ENCODE measurements at places on chromosomes 6 and 20.
A peak's percentile ranks its signal among the peaks of the same experiment; 100 is the strongest.

DNA sequence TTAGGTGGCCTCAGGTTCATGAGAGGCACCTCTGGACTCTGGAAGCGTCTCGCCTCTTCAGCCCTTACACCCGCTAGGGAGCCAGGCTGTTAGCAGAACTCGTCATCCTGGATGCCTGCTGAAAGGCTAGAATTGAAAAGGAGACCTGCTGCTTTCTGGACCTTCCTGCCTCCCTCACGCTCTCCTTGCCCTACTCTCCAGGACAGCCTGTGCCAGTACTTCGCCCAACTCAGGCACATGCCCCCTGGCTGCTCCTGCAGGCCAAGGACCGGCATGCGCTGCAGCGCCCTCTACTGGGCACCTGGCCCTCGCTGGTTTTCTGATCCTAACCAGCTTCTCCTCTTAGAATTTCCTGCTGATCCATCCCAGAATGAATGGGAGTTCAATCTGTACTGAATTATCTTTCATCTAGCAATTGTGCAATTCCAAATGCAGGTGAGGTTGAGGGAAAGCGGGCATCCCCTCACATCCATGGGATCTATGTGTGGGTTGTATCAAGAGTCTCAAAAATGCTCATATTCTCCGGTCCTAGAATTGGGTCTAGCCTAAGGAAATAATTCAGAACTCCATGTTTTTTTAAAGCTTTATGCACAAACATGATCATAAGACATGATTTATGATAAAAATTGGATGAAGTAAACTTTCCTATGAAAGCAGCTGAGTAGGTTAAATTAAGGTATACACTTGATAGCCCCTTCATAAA lies 78.0 kb downstream of the PTPN1 start:
- DNase-seq: peak; percentile 83

DNA sequence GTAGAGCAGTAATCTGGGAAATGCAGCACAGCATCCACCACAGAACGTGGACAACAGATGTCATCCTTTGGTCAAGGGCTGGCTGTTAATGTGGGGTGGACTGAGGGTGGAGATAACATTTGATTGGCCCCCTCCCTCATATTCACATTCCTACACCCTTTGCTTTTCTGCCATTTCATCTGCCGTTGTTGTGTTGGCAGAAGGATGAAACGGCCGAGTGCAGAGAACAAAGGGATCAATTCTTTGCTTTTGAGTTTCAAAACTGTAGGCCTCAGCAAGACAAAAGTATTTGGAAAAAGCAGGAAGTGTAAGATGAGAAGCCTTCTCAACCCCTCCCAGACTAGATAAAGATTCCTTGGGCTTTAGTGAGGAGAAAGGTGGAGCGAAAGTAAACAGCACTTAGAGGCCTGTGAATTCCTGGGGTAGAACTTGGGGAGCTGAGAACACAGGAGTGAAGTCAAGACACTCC lies 74.2 kb upstream of the PHIP start:
- peak; percentile 17 for DNase-seq

DNA sequence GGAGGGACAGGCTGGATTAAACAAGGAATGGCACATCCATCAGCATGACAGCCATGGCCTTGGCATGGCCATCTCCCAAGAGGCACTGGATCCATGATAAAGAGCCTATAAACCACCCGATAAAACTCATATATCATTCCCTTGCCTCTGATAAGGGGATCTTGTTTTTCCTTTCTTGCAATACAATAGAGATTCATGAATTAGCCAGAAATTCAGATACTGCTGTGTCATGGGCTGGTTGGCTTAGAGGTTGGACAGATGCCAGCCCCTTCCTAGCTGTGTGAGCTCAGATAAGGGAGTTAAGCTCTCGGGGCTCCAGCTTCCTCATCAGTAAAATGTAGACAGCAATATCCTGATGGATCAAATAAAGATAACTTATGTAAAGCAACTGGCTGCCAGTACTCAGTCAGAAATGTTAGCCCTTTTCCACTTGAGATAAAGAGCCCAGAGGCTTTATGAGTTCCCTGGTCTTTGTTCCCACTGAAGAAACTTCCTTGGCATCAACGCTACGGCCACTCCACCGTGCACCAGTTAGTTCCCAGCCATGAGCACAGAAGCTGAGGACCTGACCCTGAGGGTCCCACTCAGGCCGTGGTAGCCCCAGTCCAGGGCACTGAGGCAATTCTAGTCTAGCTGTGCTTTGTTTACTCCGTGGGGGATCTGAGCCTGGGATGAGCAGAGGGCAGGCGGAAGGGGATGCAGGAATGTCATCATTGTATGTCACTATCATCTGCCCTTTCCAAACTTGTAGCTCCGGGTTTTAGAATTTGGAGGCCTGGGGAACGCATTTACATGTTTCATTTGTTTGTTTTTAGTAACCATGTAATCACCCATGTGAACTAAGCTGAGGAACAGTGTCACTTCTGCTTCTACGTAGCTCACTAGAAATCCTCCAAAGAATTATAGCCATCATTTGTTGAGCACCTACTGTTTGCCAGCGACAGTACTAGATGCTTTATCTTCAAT lies 67.2 kb upstream of the TBC1D7 start:
- DNase-seq: peak; percentile 58

DNA sequence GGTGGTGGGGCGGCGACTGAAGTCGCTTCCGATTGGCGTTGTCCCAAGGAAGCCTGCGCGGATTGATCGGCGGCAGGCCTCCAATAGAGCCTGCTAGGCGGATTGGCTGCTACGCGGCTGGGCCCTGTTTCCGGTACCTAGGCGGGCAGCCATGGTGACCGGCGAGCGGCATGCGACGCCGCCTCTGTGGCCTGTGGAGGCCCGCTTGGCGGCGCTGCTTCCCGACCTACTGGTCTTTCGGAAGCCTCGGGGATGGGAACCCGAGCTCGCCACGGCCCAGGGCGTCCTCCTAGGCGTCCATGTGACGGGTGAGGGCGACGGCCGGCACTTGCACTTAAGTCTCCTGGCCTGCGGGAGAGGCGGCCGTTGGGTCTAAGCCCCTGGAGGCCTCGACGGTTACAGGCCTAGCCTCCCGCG lies 28.1 kb downstream of the NFYA start:
- DNase-seq: no peak

DNA sequence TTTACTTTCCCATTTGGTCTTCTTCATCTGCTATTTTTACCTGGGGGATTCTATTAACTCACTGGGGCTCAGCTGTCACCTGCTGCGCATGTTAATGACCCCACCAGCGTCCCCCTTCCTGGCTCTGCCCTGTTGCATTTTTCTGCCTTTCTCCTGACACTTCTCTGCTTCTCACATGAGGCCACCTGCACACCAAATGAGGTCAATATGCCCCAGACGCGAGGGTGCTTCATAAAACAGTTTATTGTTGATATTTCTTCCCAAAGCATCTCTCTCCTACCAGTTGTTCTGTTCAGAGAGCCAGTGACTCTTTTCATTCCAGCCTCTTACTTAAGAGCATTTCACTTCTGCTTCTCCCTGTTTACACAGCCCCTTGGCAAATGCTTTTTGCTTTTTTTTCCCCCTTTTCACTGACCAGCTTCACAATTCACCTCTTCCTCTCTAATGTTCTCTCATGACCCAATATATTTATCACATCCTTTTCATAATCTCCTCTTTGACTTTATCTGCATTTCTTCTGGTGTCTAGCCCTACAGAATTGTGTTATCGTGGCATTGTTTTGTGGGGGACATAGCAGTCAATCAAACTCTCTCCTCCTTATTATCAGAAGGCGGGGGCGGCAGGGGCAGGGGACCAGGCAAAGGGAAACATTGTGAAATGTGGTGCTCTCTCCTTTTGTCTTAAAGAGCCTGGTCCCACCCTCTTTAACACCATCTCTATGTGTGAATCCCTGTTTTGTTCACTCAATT lies 545.8 kb upstream of the CITED2 start:
- no peak for DNase-seq
